Fibroblast of skin of right biceps (primary cell): ENCODE measurements at places on chromosomes 13 and 19.

DNA sequence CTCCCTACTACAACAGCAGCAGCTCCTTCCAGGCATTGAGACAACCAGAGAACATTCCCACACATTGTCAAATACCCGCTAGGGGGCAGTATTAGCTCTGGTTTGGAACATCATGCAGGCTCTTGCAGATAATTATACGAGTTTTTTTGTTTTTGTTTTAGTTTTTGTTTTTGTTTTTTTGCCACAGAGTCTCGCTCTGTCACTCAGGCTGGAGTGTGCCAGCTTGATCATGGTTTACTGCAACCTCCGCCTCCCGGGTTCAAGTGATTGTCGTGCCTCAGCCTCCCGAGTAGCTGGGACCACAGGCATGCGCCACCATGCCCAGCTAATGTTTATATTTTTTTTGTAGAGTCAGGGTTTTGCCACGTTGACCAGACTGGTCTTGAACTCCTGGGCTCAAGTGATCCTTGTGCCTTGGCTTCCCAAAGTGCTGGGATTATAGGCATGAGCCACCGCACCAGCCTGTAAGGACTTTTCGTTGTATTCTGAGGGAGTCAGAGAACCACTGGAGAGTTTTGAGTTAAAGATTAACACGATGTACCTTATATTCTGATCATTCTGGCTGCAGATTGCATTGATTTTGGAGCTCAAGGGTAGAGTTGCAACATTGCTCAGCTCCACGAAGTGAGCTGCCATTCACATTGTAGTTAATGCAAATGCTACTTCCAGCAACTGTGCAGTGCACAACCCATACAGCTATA, 41.7 kb upstream of the CEACAM20 start:
- peak; percentile 78 for DNase-seq

GRCh38 chr19:49830766-49831165, 12.7 kb downstream of the MED25 start:
- DNase-seq: no peak

DNA sequence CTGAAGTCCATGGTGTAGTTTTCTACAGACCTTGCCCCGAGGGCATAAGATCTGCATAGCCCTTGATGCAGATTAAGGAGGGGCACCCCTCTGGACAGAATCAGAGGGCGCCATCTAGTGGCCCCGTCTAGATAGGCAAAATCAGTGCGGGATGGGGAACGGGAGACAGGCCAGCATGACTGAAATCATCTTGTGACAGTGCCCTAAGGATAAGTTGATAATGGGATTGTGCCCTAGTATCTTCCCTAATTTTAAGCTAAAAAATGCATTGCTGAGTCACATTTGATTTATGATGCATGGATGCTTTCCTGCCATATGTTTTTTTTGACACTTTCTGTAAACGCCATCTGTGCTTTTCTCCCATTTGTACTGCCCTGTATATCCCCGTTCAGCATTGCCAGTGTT, 19.0 kb upstream of the GPI start:
- DNase-seq: peak; percentile 64

DNA sequence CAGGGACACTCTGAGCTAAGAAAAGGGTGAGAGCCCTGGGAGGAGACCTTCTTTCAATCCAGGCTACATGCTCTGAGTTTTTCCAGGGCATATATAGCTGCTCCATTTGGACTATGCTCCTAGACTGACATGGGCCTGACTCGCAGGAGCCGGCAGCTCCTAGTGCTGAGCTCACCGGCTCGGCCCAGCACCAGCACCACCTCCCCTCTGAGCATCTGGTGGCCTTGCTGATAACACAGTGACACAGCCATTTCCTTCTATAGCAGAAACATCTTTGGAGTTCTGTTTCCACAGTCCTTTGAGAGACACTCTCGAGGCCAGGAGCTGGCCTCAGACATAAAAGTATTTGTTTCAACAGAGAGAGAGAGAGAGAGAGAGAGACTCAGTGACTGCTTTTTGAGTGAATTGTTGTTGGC, 184.9 kb downstream of the TM9SF2 start:
- DNase-seq: peak; percentile 66

- peak; percentile 23 for DNase-seq
Measured at GRCh38 chr13:60164234-60164889, 634 bp upstream of the DIAPH3 start.

DNA sequence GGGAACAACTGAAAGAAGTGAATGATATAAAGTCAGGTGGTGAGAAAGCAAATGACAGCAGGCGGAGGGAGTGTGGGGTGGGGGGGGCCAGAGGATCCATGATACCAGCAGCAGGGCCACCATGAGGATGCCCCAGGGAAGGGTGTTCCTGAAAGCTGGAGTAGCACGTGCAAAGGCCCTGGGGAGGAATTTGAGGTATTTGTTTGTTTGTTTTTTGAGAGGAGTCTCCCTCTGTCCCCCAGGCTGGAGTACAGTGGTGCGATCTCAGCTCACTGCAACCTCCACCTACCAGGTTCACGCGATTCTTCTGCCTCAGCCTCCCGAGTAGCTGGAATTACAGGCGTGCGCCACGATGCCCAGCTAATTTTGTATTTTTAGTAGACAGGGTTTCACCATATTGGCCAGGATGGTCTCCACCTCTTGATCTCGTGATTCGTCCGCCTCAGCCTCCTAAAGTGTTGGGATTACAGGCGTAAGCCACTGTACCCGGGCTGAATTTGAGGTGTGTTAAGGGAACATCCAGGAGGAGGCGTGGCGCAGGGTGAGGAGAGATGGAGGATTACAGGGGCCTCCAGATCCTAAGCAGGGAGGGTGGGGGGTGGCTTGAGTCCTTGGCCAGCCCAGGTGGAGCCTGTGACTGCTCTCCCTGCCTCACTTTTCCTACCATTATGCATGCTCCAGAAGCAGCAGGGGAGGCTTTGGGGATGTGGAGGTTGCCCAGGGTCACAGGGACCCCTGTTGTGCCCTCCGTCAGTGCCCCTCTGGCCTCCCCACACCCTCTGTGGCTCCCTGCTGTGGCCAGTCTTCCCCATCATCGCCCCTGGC, 12.4 kb upstream of the JUND start:
- DNase-seq: no peak

DNA sequence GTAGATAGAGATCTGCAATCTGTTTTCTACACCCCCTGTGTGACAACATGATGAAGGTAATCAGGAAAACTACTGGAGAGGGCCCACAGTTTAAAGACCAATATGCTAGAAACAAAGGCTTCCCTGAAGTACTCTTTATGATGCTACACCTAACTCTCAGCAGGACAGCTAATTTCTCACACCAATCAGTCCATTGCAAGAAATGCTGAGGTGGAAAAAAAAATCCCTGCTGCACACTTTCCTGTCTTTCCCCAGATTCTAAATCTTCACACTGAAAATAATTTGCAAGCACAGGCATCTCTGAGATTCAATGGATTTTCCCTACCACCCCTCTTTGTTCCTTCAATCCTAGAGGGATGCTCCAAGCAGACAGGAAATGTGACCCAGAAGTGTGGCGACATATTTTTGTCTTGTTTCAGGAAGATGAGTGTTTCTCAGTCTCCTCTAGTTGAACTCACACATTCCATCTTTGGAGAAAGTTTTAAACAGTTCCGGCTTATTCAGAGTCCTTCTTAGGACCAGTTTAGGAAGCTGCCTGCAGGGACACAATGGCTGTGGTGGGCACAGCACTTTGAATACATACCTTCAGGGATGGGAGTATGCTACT, 671.6 kb downstream of the DIAPH3 start:
- peak; percentile 61 for DNase-seq

DNA sequence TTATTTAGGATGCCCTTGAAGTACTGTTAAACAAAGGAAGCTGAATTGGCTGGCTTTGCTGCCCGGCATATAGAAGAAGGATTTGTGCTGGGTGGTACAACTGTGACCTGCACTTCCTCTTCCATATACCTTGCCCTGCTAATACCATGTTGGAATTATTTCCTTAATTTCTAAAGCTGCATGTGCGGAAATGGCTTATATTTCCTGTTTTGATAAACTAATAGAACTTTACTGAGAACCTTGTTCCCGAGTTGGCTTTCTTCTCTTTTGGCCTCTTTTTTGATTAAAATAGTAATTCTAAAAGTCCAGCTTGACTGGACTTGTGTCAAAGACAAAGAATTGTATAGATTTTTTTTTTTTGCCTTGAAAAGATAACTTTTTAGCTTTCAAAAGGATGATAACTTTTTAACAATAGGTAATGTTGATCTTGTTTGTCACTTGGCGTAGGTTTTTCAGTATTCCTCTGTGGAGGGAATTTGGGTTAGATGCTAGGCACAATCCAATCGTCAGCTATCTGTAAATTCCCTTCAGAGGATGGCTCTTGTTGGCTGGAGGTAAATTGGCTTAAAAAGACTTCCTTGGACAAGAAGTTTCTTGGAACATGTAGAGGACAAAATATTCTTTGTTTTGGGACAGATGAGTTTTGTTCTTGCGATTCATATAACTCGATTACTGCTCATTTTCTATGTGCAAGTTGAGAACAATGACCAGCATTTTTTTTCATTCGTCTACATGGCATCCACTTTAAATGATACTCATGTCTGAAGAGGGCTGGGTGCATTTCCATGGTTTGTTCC, 41.4 kb downstream of the COL4A2 start:
- no peak for DNase-seq

DNA sequence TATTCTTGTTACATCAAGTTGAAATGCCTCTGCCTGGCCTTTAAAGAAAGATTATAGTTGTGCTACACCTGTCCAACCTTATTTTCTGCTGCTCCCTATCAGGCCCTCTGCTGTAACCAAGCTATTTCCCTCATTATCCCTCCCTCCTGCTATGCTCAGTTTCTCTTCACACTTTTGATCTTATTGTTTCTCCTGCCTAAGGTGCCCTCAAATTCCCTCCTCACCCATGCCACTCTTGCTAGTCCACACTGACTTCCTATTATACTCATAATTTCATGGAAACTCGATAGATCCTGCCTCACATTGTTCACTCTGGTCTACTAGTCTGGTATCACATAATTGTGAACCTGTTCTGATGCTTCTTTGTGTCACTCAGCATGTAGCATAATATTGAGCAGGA, 19.4 kb upstream of the ESD start:
- no peak for DNase-seq

DNA sequence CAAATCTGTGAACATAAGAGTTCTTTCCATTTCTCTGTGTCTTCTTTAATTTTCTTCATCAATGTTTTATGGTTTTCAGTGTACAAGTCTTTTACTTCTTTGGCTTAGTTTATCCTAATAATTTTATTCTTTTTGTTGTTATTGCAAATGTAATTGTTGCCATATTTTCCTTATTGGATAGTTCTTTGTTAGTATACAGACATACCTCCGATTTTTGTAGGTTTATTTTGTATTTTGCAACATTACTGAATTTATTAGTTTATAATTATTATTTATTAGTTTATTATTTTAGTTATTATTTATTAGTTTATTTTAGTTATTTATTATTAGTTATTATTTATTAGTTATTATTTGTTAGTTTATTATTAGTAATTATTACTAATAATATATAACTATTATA, 43.4 kb downstream of the WTIP start:
- DNase-seq: no peak

DNA sequence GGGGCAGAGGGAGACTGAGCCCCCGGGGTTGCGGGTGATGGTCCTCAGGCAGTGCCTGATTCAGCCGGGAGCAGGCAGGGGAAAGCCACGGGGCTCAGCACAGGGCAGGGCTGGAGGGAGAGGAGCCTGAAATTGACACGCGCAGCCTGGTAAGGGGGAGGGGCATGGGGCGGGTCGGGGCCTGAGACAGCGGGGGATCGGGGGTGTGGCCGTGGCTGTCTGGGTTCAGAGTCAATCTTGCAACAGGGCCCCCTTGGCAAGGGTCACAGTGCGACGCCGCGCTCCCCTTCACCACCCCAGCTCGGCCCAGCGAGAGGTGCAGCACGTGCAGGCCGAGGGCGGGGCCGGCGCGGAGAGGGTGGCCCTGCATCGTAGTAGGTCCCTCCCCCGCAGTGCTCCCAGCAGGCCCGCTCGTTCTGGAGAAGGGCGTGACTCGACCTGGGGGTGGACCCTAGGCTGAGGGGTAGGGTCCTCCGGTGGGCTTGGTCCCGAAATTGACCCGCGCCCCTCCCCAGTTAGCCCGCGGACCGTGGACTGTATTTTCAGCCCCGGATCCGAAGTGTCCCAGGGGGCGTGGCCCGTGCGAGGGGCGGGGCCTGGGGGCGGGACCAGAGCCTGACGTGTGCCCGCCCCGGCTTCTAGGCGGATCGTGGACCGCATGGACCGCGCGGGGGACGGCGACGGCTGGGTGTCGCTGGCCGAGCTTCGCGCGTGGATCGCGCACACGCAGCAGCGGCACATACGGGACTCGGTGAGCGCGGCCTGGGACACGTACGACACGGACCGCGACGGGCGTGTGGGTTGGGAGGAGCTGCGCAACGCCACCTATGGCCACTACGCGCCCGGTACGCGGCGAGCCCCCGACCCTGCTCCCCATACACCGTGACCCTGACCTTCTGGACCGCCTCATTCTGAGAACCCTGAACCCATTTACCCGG, 6.0 kb downstream of the RCN3 start:
- DNase-seq: peak; percentile 65

DNA sequence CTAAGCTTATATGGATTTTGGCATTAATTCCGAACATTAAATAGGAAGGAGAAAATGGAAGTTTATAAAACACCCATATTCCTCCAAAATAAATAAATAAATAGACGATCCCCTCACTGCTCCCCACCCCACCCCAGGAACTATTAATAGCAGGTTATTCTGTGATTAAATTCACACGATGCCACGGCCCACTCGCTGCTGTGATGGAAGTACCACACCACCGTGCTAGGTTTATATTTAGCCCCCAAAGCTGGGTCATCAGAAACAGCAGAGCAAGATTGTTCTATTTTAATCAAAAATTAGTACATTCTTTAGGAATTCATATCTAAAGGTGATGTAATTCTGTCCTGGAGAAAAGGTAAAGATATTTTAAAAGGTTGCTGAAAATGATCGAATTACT, 65.4 kb downstream of the CCDC70 start:
- no peak for DNase-seq

DNA sequence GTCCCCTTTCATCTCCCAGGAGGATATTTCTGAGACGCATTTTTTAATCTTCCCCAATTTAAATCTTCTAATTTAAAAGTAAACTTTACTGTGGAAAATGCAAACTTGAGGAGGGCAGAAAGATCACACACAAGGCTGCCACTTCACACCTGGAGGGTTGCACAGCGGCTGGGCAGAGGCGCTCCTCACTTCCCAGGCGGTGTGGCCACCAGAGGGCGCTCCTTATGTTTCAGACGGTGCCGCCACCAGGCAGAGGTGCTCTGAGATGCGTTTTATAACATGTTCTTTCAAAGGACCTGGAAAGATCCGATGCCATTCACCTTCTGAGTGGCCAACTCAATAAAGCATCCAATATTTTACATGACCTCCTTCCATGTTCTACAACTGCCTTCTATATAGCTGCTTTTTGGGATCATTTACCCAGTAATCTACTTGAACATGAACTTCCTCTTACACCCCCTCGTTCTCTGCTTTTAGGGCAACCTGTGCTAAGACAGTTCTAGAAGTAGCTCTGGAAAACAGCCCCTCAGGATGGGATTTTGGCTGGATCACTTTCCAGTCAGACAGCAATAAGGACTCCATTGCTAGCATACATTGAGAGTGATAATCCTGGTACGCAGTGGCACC, 14.8 kb upstream of the MTUS2 start:
- DNase-seq: peak; percentile 2

GRCh38 chr13:95642999-95643398, 1.5 kb downstream of the DZIP1 start:
- peak; percentile 25 for DNase-seq

- DNase-seq: peak; percentile 49
Measured at GRCh38 chr19:47542030-47542475, 27.2 kb upstream of the NAPA start.

GRCh38 chr19:49911381-49912145, 14.9 kb upstream of the IL4I1 start:
- no peak for DNase-seq
